ENCODE measurements at places on chromosomes 1 and 21.

DNA sequence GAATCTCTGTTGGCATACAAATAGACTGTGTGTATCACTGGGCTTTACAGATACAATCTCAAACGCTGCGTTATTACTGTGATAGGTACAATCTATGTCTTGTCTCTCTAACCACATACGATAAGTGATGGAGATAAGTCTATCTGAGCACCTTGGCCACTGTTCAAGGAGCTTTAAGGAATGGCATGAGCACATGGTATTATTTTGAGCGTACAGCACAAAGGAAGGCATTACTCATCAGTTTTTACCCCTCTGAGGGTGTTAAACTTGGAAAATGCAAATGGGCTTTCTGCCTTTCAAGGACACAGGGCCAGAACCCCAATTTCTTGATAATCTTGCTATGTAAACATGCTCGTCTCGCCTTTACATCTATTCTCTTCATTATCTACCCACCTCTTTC, 11.6 kb upstream of the SIPA1L2 start:
- no peak for DNase-seq

DNA sequence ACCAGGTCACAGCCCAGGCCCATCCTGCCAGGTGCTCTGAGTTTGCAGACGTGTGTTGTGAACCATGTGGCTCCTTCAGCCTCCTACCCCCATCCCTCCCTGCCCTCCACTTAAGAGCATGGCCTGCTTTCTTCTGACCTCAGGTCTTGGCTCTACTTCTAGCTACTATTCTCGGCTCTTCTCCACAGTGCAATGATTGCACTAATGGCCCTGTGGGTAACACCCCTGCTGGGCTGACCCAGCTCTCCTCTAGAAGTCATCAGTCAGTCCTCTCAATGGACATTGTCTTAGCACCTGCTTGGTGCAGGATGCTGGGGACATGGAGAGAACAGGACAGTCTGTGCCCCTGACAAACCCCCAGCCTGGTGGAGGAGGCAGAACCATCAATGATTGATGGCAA, 22.2 kb upstream of the IFFO2 start:
- no peak for DNase-seq

DNA sequence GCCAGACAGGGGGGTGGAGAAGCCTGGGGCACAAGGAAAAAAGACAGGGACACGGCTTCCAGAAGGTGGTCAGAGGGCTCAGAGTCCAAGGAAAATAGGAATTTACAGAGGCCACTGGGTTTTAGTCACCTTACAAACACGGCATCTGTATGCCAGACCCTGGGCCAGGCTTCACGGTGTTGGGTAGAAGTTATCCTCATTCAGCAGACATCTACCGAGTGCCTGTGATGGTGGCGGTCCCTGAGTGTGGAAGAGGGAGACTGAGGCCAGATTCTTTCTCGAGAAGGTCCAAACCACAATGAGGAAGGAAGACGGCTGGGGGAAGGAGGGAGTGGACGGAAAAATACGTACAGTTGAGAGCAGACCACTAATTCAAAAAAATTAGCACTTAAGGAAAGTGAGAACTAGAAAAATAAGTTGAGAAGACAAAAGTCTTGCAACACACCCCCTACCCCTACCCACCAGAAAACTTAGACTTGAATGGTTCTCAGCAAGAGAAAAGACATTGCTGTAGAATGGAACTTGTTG, 864 bp upstream of the BTG2 start:
- no peak for DNase-seq

DNA sequence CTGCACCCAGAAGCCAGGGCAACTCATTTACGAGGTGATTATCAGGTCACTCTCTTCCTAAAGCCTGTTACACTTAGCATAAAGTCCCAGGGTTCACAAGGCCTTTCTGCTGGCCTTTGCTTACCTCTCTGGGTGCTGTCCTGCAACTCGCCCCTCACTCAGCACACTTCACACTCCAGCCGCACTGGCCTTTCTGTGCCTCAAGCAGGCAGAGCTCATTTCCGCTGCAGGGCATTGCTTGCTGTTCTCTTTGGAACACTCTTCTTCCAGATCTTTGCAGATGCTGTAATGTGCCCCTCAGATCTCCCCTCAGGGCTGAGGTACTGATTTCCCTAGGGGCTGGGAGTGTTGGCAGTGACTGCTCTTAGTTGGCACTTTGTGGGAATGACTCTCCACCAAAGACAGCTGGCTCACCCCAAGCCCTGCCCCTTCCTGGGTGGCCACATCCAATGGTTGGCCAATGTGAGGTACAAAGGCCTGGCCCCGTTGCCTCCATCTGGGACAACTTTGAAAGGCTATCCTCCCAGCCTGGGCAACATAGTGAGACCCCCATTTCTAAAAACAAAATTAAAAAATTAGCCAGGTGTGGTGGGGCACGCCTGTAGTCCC, 50.8 kb upstream of the SSBP3 start:
- DNase-seq: no peak

- DNase-seq: no peak
Observed at GRCh38 chr1:217095050-217095622, 371.9 kb upstream of the ESRRG start.

- no peak for DNase-seq
Observed at GRCh38 chr1:19076841-19077616, 120.6 kb upstream of the IFFO2 start.

- no peak for DNase-seq
Observed at GRCh38 chr21:42389449-42389835, 6.4 kb downstream of the TMPRSS3 start.

- no peak for DNase-seq
Observed at GRCh38 chr1:94940738-94941137, 13.8 kb upstream of the CNN3 start.

GRCh38 chr21:31195334-31196015, 148.6 kb downstream of the TIAM1 start:
- DNase-seq: no peak

DNA sequence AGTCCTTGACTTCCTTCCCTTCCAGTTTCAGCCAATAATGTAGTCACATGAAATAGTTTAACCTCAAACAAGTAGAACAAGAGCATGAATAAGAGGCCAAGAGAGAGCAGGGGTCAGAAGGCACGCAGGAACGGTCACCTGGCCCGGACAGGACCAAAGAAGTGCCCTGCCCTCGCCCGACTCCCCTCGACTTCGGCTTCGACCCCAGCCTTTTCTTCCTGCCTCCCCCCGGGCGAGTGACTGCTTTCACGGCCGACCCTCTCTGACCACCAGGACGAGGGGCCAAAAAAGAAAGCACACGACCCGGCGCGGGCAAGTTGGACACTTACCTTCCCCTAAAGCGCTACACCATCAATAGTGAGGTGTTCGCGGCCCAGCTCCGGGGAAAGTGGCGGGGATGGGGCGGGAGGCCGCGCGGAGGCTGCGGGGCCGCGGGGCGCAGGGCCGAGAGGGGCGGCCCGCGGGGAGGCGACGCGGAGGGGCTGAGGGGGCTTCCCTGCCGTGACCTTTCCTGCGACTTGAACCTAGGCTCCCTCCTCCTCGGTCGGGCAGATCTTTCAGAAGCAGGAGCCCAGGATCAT, 519 bp downstream of the RERE start:
- no peak for DNase-seq

GRCh38 chr21:38664315-38664714, 141.4 kb upstream of the ETS2 start:
- DNase-seq: no peak

DNA sequence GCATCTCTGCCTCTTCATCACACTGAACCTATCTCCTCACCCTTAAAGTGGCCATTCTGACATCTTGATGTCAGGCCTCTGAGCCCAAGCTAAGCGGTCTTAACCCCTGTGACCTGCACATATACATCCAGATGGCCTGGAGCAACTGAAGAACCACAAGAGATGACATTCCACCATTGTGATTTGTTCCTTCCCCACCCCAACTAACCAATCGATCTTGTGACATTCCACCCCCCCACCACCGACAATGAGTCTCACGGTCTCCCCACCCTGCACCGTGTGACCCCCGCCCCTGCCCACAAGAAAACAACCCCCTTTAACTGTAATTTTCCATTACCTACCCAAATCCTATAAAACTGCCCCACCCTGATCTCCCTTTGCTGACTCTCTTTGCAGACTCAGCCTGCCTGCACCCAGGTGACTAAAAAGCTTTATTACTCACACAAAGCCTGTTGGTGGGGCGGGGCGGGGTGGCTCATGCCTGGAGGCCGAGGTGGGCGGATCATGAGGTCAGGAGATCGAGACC, 21.0 kb upstream of the PINK1 start:
- DNase-seq: no peak

DNA sequence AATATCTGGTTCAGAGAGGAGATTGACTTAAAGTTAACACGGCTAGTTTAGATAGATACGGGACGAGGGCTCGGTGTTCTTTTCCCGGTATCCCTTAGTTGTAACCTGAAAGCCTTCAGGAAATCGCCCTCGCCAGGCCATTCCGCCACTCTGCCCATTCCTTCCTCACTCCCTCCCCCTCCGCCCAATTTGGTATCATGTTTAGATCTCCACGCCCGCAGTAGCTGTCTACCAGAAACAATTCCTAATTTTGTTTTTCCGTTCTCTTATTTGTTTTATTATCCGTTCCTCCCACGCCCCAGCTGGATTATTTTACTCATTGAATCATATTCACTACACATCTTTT, 685 bp upstream of the VAMP4 start:
- no peak for DNase-seq

DNA sequence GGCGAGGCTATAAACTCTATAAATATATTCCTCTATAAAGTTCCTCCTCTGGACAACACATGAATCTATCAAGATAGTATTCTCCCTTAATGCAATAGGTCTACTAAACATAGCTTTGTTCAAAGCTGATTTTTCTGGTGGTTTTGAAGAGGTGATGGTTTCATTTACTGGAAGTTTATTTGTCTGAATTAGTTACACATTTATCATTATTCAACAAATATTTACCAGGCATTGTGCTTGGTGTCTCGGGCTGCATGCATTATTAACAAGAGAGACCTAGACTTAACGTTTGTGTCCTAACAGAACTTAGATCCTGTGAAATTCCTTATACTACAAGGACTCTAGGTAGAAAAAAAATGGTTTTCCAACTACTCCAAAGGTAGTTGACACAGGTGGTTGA, 511.4 kb upstream of the B3GALT2 start:
- no peak for DNase-seq

- no peak for DNase-seq
Observed at GRCh38 chr1:92081031-92081430, 886 bp downstream of the BTBD8 start.

DNA sequence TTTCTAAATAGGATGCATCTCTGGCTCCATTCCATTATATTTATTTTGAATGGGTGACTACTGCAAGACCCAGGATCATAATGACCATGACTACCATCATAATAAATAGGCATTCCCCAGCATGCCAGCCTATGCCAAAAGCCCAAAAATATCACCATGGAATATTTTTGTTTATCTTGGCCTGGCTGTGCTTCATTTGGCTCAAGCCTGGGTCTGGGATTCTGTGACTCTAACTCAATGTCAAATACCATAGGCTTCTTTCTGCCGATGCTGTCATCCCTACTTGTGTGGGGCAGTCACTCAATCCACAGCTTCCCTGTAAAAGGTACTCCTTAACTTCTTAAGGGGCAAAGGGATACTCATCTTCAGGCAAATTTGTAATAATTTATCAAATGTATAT, 66.6 kb downstream of the DIRAS3 start:
- no peak for DNase-seq

DNA sequence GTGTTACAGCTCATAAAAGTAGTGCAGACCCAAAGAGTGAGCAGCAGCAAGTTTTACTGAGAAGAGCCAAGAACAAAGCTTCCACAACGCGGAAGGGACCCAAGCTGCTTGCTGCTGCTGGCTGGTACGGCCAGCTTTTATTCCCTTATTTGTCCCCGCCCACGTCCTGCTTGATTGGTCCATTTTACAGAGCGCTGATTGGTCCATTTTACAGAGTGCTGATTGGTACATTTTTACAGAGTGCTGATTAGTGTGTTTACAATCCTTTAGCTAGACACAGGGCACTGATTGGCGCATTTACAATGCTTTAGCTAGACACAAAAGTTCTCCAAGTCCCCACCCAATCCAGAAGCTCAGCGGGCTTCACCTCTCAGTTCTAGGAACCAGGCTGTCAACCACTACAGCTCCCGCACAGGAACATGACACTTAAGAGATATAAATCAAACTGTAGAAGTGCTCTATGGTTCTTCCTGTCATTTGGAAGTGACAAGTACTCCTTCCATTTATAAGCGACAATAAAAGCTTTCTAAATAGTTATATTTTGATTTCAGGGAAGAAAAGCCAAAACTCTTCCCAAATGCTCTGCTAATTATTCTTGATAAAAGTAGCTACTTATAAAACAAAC, 28.5 kb downstream of the RNF115 start:
- no peak for DNase-seq

DNA sequence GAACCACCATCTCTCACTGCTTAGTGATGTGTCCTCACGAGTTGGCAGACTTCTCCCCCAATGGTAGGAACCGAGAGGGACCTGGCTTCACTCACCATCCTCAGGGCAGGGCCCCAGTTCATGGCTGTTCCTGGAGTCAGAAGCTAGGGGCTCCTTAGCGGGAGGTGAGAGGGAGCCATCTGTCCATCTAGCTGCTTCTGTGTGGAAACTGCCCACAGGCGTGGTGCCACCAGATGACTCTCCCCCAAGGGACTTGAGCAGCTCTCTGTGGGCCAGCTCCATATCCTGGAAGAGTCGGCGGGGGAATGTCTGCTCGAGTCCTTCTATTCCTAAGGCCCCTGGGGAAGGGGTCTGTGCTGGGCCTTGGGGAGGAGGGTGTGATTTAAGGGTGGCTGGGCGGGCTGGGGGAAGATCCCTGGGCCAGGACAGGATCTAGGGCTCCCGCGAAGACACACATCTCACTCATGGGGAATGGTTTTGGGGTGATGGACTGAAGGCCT, 16.3 kb downstream of the LRRC71 start:
- no peak for DNase-seq

DNA sequence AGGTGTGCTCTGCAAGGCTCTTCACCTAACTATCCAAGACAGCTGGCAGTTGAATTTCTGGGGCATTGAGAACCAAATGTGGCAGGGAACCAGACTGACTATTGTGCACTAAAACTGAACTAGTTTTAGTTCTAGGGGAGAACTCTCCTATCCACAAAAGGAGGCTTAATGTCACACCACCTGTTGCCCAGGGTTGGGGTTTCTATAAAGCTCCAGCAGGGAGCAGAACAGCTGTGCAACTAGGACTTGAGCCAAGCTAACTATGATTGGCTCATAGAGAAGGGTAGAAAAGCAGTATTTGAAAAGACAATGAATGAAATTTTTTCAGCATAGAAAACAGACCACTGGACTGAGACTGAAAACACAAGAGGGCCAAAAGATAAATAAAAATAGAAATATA, 53.3 kb upstream of the FGGY start:
- DNase-seq: no peak

All from pulmonary artery endothelial cell (primary cell).